Renal cortex interstitium (tissue), 15 donors: ENCODE measurements at places on chromosomes 7 and 10.

DNA sequence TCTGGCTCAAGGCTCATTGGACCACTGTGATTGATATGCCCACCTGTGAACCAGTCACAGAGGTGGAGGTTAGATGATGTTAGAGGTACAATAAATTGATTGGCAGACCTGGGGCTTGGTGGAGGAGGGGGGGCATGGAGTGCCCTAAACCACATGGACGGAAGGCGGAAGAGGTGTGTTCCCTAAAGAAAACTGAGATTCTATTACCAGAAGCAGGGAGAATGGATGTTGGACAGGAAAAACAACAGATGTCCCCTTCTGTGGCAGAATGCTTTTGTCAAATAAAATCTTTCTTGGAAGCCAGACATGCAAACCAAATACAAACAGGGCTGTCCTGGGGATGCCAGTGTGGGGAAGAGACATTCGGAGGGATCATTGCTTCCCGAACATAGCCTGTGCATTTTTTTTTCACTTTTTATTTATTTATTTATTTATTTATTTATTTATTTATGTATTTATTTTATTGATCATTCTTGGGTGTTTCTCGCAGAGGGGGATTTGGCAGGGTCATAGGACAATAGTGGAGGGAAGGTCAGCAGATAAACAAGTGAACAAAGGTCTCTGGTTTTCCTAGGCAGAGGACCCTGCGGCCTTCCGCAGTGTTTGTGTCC is 433.9 kb downstream of the RPS24 start:
- no peak for DNase-seq

DNA sequence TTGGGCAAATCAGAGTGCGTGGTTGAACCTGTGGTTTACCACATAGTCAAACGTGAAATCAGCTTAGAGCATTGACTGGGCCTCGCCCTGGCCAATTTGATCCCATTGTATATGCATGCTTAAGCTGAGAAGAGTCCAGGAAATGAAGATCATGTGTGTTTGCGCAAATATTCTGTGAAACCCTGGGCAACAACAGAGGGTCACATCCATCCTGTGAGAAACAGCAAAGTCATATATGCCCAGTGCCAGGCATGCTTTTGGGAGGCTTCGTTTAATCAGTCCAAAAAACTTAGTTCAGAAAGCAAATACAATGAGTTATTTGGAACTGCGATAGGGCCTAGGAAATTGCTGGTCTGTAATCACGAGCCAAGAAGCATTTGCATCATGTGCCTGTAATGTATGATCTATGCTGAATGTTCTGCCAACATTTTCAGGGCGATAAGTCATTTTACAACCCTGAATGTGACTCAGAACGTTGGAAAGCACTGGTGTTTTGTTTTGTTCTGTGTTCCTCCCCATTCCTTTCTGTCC is 412.1 kb upstream of the CELF2 start:
- DNase-seq, result no peak

GRCh38 chr10:23375366-23375765 is 30.8 kb upstream of the C10orf67 start:
- no peak for DNase-seq

DNA sequence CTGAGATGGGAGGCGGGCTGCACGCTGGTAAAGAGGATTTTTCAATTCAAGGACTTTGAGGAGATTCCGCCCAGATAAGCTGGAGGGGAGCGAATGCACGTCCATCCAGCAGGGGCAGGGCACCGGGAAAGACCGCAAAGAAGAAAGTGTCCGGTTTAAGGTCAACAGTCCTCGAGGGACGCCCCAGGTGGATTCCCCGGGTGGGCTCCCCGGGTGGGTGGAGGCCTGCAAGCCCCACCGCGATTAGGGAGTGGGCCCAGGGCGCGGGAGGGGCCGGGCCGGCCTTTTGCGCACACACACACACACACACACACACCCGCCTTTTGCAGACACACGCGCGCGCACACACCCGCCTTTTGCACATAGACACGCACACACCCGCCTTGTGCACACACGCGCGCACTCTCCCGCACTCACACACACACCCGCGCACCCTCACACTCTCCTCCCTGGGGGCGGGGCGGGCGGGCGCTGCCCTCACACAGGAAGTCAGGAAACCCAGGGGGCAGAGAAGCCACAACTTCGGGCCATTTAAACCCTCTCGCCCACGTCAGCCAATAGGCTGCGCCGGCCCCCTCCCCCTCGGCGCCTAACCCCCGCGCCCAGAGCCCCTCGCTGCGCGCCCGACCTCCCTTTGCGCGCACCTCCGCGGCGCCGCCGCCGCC is 615 bp downstream of the ARHGAP12 start:
- peak; percentile 48 for DNase-seq

DNA sequence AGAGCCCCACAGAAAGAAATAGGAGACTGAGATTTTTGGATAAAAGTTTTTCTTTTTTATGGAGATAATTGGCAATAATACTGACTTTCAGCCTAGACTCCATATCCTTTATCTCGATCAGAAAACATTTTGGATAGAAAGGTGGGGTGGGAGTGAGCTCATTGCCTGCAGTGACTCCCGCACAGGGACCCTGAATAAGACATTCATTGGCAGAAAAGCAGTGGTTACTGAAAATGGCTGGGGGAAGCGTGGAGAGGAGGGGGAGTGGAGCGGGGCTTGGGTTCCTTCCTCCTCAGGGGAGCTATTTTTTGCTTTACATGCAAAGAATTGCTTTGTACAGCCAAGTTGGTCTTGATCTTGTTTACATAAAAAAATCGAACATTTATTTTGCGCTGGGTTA is 90.4 kb upstream of the BMPER start:
- no peak for DNase-seq

DNA sequence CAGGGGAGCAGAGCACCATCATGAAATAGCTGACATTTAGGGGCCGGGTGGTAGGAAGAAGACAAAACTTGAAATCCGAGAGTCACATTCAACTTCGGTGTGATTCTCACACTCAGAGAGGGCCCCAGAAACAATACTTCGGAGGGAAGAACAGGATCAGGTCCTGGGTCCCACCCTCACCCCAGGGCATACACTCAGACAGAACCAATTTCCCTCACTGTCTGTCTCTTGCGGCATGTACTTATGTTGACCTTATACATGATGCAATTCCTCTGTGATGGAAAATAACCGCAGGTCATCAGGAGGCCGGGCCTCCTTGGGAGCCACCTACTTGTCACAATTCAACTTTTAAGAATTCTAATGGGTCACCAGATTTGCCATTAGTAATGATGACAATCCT is 26.3 kb upstream of the HMX3 start:
- DNase-seq, result no peak

DNA sequence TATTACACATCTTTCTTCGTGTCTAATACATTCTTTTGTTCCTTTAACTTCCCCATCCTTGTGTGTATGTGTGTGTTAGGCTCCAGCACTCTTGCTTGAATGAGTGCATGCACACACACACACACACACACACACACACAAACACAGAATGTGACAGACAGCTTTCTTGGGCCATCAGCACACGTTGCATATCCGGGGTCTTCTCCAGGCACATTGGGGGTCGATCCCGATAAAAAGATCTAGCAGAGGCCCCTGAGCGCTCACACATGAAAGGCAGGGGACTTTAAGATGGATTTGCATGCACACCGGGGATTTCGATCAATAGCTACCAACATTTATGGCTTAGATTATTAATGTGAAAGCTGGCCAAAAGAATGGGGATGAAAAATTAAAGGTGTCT is 4.5 kb downstream of the SKIDA1 start:
- DNase-seq, result no peak

DNA sequence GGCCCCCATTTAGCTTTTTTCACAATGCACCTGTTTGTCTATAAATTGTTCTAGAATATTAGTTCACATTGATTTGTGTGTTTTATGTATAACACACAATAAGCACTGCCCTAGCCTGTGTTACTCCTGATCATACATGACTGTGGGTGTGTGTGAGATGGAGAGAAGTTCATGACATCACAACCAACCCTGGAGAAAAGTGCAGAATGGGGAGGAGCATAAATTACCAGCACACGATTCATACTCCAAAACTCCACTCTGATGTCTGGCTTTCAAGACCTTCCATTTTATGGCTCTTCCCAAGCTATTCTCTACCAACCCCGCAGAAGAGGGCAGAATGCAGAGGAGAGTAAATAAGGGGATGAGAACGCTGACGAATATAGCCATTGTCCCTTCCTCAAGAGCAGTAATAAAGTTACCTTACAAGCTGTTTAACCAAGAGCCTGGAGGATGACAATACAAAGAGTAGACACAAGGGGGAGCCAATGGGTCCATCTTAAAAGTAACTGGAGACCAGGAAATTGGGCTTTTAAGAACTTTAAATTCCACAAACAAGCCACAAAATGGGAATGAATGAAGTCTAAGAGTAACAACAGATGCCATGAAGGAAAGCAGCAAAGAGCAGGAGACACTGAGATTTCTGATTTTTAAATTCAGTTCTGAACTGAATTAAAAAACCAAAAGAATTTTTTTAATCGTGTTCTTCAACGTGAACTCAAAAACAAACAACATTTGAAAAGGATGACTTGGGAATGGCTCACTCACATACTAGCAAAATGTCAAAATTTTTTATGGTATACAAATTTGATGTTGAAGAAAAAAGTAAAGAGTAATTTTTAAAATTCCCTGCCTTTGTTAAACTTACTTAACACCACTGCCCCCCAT is 159.6 kb downstream of the PARD3 start:
- DNase-seq, result peak; percentile 55

DNA sequence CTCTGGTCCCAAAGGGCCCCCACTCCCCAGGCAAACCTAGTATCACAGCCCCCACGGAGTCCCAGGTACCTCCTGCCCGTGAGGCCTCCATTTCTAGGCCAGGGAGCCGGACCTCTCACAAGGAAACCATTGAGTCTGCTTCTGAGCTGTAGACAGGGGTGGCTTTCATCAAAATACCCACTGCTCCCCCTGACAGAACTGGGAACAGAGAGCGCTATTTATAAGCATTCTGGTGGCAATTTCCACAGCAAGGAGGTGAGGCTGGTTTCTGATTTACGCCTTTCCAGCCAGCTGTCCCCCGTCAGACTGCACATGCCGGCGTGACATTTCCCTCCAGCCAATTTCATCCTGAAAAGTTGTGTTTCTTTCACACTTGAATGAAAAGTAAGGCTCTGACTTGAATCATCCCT is 407.5 kb upstream of the PRKCQ start:
- DNase-seq, result no peak

DNA sequence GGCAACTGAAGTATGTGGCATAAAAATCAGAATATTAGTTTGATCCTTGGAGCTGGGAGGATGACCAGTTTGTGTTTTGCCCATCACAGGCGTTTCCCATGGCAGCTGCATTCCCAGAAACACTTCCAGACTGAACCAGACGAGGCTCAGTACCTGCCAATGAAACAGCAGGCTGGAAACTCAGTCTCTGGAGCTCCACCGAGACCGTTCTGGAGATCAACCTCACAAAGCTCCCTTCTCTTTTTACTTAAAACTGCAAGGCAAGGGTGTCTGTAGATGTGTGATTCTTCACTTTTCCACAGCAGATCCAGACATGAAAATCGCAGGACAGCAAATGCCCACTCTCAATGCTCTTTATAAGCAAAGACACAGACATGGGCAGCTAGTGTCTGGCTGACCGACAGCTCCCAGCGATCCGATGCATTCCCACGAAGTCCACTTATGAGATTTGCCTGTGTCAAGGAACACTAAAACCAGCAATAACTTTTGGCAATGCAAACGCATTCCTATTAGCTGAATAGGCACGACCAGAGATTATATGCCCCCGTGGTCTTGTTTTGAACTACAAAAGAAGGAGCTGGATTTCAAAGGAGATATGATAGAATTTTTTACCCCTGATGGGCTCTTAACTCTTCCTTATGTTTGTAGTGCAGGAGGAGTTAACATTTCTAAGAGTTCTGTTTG is 72.6 kb downstream of the ADAM12 start:
- no peak for DNase-seq

GRCh38 chr10:118808601-118809356 is 54.0 kb upstream of the CACUL1 start:
- no peak for DNase-seq

- DNase-seq, result no peak
Observed at GRCh38 chr7:135728136-135728669, at the start of gene SLC13A4. Gene SLC13A4, minus strand, starts transcription at chr7:135728186. Its CDS starts 690 bp downstream, at chr7:135727496.

- no peak for DNase-seq
Observed at GRCh38 chr7:158448430-158449100, 139.1 kb downstream of the PTPRN2 start.

GRCh38 chr7:1787241-1787640 is 117.2 kb downstream of the ELFN1 start:
- DNase-seq, result no peak

- no peak for DNase-seq
Observed at GRCh38 chr7:29500719-29501118, 62.9 kb upstream of the PRR15 start.

- DNase-seq, result no peak
Observed at GRCh38 chr7:7653593-7654187, 13.1 kb downstream of the UMAD1 start.

DNA sequence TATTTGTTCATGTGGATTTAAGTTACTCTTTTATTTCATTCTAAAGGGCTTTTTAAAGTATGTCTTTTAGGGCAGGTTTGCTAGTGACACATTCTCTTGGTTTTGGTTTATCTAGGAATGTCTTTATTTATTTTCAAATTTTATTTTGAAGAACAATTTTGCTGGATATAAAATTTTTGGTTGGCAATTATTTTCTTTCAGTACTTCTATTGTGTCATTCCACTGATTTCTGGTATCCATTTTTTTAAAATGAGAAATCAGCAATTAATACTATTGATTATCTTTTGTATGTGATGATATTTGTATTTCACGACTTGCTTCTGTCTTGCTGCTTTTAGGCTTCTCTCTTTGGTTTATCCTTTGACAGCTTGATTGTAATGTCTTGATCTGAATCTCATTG is 756.3 kb downstream of the INHBA start:
- DNase-seq, result no peak

DNA sequence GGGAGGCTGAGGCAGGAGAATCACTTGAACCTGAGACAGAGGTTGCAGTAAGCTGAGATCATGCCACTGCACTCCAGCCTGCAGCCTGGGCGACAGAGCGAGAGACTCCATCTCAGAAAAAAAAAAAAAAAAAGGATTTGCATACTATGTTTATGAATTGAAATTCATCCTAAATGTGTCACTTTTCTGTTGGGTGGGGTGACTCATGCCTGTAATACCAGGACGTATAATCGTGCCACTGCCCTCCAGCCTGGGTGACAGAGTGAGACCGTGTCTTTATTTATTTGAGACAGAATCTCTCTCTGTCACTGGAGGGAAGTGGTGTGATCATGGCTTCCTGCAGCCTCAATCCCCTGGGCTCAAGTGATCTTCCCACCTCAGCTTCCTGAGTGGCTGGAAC is 5.8 kb downstream of the ZNF212 start:
- DNase-seq, result no peak

GRCh38 chr7:8015100-8015745 is 46.6 kb downstream of the GLCCI1 start:
- no peak for DNase-seq

GRCh38 chr7:25894902-25895791 is 256.9 kb upstream of the NFE2L3 start:
- DNase-seq, result peak; percentile 46

GRCh38 chr7:101216001-101216859 is 1.2 kb downstream of the PLOD3 start:
- no peak for DNase-seq

DNA sequence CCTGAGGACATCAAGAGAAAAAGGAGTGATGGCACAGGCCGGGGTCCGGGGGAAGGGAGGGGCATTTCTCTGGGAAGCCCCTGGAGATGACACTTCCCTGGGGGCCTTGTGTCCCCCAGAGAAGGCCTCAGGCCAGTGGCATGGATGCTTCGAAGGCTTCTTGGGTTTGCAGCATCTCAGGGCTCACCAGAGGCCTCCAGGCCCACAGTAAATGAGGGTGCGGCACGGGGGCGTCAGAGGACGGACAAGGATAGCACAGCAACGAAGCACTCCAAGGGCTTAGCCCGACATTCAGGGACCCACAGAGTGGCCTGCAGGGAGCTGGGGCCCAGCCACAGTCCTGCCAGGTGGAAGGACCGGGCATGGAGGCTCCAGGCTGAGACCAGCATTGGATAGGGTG is 71.6 kb downstream of the ADARB2 start:
- DNase-seq, result no peak
